ENCODE measurements at places on chromosomes 2 and 18. TPM values are rescaled to one million over a fixed set of nuclear protein-coding genes. Genes with fewer than 3 reads are reported as not detected.

DNA sequence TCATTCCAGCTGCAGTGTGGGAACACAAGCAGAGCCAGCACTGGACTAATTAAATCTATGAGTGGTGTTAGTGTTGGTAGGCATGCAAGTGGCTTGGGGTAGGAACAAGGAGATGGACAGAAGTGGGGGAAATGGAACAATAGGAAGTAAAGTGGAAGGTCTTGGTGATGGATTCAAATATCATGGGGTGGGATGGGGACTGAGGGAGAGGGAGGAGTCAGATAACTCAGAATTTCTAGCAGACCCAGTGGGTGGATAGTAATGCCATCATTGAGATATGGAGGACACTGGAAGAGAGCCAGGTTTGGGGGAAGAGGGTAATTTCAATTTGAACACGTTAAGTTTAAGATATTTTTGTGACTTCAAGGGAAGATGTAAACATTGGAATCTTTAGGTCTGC lies 2.9 kb upstream of the LNPK start:
- no peak for DNase-seq

DNA sequence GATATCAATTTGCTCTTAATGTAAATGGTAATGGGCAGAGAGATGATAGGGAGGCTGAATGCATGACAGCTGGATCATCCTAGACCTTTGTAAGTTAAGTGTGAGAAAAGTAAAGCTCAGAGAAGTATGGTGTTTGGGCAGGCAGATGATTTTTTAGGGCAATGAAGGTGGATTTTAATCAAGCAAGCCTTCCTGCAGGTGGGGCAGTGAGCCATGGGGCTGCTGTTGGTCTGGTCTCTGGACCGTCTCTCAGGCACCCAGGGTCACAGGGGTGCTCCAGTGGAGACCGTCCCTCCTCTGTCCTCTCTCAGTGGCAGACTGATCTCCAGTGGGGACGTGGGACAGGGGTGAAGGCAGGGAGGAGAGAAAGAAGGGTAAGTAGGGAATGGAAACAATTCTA lies 69.8 kb upstream of the STK17B start:
- DNase-seq, result no peak

The AKAIN1 gene
- not detected for total RNA-seq

GRCh38 chr18:11488175-11488574 lies 121.2 kb upstream of the SLC35G4 start:
- DNase-seq, result no peak

DNA sequence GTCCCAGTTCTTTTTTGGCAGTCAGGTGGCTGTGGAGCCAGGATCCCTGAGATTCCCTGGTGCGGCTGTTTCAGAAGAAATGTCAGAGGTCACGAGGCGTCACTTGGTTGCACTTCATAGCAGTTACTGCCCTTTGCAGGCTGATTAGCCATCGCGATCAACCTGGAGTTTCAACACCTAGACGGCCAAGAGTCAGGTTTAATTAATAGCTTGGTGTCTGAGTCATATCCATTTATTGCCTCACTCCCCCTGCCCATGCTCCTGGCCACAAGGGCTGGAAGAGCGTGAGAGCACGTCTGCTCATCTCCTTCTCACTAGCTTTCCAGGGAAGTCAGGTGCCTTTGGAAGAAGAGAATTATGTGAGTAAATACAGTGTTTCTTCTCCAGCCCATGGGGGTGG lies 552.3 kb downstream of the TSN start:
- DNase-seq, result no peak

DNA sequence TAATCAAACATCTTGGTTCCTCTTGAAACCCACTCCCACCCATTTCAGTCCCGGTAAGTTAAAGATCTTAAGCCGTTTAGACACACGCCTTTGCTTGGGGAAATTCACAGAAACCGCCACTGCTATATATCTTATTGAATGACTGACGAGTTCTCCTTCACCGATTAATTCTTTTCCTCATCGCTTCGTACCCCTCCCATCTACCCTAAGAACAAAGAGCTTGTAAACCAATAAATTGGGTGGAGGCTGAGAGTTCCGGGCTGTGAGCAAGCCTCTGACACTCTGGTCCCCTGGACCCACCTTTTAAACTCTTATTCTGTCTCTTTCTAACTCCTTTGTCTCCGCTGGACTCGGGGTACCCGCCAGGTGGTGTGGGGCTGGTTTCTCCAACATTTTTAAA lies 30.6 kb downstream of the TMEM131 start:
- no peak for DNase-seq

DNA sequence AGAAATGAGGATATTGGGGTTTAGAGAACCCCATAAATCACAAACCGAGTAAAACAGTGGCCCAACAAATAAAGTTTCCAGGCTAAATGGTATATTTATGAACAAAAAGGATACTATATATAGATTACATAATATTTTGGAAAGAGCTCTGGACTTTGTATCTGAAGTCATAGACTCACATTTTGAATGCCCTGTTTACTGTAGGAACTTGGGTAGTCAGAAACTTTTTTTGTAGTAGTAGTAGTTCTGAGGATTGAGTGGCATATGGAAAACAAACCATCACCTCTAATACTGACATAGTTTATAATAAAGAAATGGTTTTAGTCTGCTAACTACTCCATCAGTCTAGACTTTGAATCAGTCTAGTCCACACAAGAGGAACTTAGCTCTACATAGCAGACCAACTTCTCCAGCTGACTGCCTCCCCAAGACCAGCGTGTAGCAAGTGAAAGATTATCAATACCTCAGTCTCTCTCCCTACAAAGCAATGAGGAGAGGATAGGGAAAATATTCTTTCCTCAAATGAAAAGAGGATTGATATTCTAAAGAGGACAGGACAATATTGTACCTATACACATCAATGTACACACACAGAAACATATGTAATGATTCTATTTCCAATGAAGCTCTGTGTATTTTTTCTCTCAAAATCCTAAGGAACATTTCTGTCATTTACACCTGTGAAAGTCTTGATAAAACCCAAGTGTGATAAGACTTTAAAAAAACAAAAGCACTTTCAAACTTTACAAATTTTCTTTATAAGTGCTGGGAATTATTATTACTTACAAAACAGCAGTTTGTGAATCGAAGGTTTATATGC lies 184.9 kb upstream of the MAP2 start:
- DNase-seq, result no peak

The SLC16A14 gene
- 0.23 TPM for total RNA-seq

DNA sequence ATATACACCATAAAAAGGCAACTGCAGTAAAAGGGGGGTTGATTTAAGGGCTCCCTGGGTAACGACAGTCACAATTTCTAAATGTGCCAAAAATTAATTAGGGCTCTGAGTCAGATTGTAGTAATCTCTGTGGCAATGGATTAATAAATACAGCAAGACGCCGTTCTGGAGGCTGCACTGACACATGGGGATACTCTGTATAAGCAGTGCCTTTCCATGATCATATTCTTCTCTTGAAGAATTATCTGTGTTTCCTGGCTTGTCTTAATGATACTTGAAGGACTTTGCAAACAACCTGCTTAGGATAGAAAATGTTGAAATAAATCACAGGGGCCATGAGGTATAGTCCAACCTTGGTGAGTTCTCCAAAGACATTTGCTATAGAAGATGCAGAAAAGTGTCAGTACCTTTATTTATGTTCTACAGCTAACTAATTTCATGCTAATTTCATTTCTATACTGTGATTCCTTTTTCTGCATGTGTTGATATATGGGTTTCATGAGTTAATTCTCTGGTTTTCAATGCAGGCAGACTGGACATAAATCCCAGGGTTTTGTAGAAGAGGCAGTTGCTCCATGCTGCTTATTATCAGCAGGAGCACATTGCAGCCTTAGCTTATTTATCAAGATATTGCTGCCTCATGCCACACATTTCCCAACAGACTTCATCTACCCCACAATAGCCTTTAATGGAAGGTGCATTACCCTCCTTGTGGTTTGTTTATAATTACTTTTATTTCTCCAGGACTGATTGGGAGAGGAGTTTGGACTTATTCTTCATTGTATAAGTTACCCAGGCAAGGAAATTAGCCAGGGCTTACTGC lies 54.8 kb downstream of the HNMT start:
- no peak for DNase-seq

The PIK3C3 gene
- 53.2 TPM for total RNA-seq

GRCh38 chr2:112618383-112618782 lies 27.4 kb upstream of the SLC20A1 start:
- no peak for DNase-seq

- DNase-seq, result no peak
Observed at GRCh38 chr18:38886861-38887670, 1321.5 kb upstream of the CELF4 start.

DNA sequence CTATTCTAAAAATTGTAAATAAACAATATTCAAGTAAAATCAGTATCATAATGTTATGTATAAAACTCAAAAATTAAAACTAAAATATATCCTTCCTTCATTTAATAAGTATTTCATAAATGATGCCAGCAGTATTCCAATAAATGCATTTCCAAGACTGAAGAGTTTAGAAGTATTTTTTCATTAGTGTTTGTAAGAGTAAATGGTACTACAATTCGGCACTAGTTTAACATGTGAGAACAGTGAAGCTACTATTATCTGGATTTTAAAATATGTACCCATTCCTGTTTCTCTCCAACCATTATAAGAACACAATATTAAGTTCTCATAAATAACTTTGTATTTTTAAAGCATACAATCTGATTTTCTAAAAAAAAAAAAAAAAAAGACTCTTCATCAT lies 3.3 kb downstream of the BAZ2B start:
- DNase-seq, result no peak

The SPHKAP gene
- not detected for total RNA-seq

The IL36G gene
- not detected for total RNA-seq

The SCN2A gene
- total RNA-seq, result 0.07 TPM

DNA sequence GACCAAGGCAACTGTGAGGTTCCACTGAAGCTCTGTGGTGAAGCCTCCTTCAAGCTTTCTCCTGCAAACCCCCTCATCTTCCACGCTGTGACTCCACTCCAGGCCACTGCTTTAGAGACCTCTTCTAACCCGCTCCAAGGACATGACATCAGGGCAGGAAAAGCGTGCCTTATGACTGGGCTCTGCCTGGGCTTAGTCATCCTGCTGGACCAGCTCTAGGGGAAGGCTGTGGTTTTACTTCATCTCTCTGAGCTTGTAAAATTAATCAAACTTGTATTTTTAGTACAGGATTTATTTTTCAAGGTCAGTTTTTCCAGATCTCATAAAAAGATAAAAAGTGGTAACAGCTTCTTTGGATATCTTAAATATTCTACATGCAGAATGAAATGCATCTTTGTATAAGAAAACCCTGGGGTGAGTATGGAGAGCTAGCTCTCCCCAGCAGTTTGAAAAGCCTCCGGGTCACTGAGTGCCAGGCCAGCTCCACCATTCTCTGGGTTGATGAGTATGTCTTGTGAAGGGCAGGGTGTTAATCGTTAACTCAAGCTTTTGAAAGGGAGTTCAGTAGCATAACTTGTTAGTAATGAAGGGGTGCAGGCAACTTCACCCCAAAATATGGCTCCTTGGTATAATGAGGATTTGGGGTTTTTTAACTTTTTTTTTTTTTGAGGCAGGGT lies 33.1 kb upstream of the YPEL5 start:
- DNase-seq, result no peak

The NMUR1 gene
- 0.35 TPM for total RNA-seq

GRCh38 chr2:77642339-77642738 lies 120.2 kb upstream of the LRRTM4 start:
- DNase-seq, result no peak

The FBLN7 gene
- 21.7 TPM for total RNA-seq

DNA sequence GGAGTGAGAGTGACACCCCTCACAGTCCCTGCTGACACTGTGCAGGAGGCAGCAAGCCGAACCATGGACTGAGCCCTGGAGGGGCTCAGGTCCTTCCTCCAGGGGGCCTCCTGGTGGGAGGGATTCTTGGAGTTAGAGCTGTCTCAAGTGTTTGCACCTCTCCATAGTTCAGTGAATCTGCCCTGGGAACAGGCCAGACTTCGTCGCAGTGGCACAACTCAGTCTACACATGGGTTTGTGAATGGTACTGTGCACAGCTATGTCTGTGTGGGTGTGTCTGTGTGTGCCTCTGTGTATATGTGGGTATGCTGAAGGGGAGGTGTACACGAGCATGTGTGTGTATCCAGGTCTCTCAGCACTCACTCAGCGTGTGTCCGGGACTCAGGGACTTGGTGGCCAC lies 36.4 kb downstream of the PAX8 start:
- no peak for DNase-seq

DNA sequence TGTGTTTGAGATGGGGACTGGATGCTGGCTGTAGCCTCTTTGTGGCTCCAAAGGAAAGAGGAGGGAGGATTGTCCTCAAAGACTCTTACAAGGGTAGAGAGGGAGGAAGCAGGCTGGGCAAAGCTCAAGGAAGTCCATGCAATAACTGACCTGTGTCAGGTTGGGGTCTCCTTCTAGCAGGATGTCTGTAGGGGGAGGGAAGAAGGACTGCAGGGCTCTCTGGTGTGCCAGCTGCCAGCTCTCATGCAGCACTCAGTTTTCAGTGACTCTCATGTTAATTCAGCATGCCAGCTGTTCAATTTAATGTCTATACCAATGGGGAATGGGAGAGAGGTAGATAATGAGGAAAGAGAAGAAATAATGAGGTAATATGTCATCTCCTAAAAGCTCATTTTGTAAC lies 85.3 kb upstream of the RANBP2 start:
- no peak for DNase-seq

- no peak for DNase-seq
Observed at GRCh38 chr2:158112992-158113391, 11.3 kb downstream of the UPP2 start.

DNA sequence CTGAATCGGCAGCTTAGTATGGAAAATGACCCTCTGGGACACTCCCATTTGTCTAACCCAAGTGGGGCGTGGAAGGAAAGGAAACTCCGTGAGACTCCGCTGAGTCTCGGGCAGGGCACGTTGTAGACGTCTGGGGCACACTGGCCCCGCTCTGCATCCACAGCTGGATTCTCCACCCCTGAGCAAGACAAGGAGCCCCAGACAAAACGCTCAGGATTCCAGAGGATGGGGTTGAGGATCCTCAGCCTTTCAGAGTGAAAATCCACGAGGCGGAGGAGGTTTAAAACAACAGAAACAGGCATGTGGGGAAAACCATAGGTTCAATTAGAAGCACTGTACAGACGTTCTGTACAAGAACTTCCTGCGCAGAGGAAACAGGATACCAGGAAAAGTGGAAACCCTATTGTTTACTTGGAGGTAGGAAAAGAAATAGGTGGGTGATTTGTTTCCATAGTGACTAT lies 124.9 kb upstream of the ZNF236 start:
- DNase-seq, result no peak

DNA sequence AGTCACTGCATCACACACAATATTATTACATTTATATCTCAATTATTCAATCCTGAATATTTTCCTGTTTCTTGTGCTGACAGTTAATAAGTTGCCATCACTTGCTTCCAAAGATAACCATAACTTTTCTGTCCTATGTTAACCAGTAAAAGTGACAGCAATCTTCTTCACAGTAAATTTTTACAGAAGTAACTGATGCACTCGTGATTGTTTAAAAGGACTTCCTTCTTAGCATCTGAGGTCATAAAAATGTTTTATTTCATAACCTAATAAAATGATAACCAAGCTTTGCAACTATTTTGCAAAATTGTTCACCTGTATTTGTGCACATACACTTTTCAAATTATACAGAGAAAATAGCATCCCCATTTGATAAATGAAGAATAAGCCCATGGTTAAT lies 20.6 kb upstream of the ANKRD62 start:
- DNase-seq, result no peak

The MROH2A gene
- not detected for total RNA-seq

GRCh38 chr2:168929031-168929430 lies 27.9 kb downstream of the G6PC2 start:
- no peak for DNase-seq

The LOXHD1 gene
- total RNA-seq, result 0.30 TPM

GRCh38 chr18:47160256-47160655 lies 10.0 kb upstream of the HDHD2 start:
- no peak for DNase-seq

- peak; percentile 43 for DNase-seq
Observed at GRCh38 chr2:37585982-37586621, 85.3 kb downstream of the CDC42EP3 start.
